NCI-H2171 (cell line): ENCODE measurements at places on chromosomes 7 and 10.

DNA sequence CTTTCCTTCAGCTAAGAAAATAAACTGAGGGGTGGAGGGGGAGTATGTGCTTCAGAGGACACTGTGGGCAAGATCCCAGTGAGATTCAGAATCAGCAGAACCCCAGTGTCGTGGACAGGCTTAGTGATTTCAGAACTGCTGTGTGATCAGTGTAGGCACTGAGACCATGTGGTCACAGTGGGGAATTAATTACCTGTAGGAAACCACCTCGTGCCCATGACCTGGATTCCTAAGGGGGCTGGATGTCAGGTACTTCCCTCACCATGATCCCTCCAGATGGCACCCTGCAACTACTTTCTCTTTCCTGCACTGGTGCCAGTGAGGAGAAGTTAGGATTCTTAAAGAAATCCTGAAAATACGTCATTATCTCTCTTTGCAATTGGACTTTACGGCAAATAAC is 64.4 kb downstream of the HBP1 start:
- no peak for DNase-seq

DNA sequence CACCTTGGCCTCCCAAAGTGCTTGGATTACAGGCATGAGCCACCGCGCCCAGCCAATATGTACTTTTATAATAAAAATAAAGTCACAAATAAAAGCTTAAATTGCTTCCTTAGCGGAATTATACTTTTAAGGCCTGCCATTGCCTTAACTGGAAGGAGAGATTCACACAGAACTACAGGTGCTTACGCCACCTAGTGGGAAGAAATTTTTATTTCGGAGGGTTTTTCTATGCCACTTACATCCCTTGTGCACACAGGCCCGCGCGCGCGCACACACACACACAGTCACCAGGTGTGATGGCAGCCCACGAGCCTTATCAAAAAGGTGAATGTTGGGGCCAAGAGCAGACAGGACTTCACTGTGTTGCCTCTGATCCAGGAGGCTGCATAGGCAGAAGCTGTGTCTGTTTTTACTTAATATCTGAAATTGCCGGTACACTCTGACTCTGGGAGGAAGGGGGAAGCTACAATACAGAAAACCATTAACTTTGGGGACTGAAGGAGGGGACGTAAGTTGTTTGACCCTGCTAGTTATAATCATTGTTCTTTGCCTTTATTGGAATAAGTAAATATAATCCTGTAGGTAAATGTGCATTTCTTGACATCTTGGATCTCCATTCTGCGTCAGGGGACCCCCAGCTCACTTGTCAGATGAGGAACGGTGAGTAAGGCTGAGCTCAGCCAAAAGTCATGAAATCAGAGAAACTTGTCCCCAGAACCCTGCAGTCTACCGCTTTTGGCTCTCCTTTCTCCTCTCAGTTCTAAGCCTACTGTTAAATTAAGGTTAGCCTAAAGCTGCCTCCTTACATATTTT is 87.1 kb downstream of the SLC16A9 start:
- peak; percentile 6 for DNase-seq

DNA sequence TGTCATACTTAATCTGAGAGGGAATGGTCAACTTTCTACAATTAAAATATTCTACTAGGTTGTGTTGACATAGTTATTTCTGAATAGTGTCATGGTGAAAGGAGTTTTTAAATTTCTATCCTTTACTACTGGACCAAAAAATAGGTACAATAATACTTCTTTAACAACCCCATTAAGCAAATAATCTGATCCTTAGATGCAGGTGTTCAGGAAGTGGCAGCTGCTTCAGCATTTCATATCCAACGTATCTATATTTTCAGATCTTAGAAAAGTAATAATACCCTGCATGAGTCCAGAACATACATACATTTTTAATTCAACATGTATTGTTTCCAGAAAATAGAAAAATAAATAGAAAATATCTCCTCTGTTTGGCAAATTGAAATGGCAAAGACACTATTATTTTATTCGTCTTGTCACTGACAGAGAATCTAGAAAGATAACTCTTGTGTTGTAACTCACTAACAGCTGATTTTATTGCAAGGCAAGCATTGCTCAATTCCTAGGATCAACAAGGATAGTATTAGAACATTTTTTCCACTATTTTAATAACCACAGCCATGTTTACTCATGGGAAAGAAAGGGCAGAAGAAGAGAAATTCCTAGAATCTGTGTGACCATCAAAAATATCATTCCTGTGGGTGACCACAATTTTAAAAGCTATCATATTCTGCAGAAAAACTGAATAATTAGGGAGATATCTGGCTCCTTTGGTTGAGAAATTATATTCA is 159.3 kb upstream of the CNTNAP2 start:
- DNase-seq, result no peak

DNA sequence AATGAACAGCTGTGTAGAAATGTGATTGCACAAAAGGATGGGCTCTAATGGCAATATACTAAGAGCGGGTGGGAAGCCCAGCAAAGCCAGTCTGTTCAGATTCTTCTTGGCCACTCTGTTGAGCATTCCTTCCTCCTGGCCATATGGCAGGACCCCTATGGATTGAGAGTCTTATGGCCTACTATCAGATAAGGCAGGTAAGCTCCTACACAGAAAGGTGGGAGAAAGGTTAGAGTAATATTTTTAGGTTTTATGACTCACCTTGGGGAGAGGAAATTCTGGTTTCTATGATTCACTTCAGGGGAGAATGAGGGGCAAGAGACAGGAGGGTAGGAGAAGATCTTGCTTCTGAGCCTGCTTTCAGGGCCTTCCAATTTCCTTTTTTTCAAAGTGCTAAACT is 15.1 kb upstream of the AKR1B10 start:
- DNase-seq, result no peak

- no peak for DNase-seq
Observed at GRCh38 chr7:98091523-98091922, 15.1 kb upstream of the LMTK2 start.

- no peak for DNase-seq
Observed at GRCh38 chr7:20401861-20402746, 71.4 kb downstream of the ITGB8 start.

- no peak for DNase-seq
Observed at GRCh38 chr7:44279286-44279685, 46.1 kb downstream of the CAMK2B start.

- DNase-seq, result no peak
Observed at GRCh38 chr10:108180878-108181277, 1016.4 kb upstream of the SORCS1 start.

DNA sequence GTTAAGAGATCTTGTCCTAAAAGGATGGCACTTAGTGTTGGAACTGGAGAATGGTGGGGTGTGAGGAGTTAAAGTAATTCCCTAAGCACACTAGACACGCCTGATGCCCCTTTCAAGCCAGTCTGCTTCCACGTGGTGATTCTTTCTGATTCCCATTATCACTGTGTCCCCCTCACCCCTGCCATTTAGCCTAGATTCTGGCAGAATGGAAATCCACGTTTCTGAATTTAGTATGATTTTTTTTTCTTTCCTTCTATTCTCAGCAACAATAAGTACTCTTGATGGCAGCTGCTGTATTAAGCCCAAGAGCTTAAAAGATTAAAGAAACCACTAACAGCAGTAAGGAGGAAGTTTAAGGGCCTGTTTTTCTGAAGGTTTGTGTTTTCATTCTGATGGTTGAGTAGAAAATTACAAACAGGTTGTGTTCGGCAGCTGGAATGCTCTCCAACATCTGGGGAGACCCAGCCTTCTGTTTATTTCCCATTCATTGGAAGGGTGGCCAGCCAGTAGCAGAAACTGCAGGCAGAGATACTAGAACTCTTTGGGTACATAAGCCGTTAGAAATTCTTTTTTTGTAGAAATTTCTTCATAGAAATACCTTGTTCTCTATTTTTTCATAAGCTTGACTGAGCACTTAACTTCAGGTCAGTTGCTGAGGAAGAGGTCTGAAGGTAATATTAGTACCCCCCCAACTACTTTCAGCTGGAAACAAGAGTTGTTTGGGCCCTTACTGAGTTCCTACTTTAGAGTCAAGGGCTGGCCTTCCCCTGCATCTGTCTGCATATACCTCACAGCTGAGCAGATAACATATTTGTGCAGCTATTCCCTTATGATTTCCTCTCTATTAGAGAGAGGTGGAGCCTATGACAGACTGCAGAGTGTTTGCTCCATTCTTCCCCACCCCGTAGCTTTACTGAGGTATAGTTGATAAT is 355.1 kb downstream of the AUTS2 start:
- no peak for DNase-seq
